ENCODE measurements at places on chromosomes 1 and 21.

DNA sequence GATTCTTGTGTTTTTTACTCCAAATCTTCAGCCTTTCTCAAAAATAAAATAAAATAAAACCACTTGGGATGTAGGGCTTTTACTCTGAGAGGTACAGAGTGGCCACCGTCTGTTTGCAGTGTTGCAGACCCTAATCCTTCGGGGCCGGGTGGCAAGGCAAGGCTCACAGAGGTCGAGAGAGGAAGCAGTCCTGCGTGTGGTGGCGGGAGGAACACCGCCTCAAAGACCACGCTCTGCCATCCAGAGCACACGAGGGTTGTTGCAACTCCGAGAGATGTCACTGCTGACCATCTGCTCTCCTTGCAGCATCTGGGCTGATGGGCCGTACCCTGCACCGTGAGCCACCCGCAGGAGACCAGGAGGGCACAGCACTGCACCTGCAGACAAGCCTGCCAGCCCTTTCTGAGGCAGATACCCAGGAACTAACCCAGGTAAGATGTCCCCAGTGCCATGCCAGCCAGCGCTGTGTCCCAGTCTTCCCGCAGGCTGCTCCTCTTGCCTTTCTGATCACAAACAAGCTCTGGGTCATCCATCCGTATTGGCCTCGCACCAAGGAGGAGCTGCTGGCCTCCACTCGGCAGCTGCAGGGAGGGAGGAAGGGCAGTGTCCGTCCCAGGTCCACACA lies 31.5 kb downstream of the SNAP47 start:
- no peak for DNase-seq

- no peak for DNase-seq
Measured at GRCh38 chr1:115815694-115816093, 25.2 kb downstream of the NHLH2 start.

GRCh38 chr21:33113131-33113530 lies 43.2 kb downstream of the OLIG1 start:
- DNase-seq = no peak

GRCh38 chr1:222653178-222653827 lies 35.4 kb downstream of the MIA3 start:
- no peak for DNase-seq

DNA sequence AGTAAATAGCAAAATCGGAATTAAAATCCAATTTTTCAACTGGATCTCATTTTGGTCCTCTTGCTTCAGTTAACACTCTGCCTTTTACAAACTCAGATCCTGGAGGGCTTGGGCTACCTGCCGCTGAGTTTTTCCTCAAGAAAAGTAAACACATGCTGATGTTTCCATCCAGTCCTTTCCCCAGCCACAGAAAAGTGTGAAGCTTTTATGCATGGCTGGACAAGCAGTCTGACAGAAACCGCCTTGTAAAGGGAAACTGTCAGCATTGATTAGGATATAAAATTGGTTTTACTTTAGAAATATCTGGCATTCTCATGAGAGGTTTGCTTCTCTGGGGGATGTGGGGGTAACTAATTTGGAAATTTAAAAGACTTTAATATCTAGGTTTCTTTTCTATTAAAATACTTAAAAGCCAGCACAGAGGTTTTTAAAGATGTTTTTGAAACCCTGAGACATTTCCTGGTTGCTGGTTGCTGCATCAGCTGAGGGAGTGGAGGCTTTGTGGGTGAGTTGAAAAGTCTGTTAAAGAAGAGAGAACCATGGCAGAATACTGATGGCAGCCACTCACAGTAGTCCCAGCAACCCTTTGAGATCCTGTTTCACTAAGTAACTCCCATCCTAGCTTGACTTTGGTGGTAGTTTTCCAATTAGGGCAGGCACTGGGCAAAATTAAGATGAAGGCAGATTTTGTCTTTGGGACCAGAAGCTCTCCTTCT lies 238.3 kb downstream of the PAPPA2 start:
- no peak for DNase-seq

GRCh38 chr1:78044796-78045562 lies 787 bp upstream of the GIPC2 start:
- no peak for DNase-seq

DNA sequence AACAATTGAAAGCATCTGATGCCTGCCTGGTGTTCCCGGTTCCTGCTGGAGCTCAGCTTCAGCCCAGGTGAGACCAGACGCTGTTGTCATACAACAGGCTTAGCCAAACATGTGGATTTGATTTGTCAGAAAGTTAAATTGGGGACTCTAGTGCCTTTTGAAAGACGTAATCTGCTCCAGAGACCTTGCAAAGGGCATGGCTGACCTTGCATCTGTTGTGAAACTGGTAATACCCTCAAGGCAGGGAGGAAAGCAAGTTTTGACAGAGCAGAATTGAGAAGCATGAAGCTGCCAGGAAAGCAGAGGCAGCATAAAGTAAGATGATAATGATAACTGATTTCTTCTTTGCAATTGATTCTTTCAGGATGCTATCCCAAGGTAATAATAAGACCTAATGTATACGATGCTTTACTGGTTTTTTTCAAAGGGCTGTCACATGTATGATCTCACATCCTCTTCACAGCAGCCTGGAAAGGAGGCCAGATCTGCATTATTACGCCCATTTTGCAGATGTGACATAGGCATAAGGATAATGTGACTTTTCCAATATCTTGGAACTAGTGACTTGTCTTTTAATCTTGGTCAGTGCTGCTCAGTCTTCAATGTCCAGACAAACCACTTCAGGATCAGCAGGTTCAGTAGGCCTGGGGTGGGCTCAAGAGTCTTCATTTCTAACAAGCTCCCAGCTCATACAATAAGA lies 24.7 kb upstream of the CNN3 start:
- no peak for DNase-seq

DNA sequence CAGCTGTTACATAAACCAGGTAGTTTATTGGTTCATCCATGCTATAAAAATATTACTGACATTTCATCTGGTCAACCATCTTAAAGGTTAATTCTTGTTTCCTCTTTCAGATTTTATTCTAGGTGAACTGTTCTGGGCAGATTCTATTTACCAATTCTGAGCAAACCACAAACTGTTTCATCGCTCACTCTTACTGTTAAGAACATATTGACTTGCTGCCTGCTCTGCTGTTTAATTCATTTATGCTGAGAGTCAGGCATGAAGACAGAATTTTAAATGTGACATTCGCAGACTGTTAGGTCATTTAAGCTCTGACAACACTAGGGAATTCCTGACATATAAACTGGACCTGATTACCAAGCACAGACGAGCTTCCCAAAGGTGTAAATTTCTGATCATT lies 98.3 kb downstream of the PIGK start:
- DNase-seq = no peak

DNA sequence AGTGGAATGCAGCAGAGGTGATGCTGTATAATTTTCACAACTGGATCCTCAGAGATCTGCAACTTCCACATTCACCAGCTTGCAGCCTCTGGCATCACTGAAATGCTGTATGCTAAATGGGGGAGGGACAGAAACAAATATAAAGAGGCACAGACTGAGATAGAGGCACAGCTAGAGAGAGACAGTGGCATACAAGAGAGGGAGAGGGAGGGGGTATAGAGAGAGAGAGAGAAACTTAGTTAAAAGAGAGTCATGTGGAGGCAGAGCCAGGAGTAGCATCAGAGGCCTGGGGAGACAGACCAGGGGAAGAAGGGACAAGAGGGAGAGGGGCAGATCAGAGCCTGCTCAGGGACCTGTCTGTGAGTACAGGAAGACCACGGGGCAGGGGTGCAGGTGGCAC lies 84.5 kb upstream of the GRIK3 start:
- no peak for DNase-seq

- DNase-seq = no peak
Measured at GRCh38 chr1:40344597-40344996, 27.5 kb upstream of the COL9A2 start.

DNA sequence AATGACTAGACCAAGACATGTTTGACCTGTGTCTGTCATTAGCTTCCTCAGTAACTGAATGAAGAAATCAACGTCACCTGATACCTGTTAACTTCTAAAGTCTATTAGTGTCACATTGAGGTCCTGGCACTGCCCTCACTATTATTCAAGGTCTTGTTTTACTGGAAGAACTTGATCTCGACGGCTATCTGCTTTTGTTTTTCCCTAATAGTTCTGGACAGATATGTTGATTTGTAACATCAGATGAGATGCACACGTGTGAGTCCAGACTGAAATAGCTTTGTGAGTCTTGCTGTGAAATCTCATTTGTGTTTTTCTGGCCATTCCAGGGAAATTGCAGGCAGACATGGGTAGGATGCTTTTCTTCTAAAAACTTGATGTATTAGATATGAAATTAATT lies 159.2 kb downstream of the RYR2 start:
- DNase-seq = no peak

DNA sequence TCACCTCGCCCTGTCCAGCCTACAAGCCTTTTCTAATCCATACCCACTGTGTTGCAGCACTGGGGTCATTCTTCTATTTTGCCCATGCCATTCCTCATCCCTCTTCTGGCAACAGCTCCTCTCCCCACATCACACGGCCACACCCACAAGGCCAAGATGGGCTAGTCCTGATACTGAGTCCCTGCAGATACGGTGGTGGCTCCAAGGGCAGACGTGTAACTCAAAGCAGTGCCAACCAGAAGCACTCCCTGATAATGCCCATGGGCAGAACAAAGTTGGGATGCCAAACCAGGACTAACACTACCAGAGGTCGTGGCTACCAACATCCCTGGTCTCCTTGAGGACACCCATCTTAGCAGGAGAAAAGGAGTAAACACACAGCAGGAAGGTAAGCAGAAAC lies 64.8 kb downstream of the APP start:
- DNase-seq = no peak

GRCh38 chr1:231139659-231140654 lies 21.9 kb upstream of the TRIM67 start:
- no peak for DNase-seq

- DNase-seq = no peak
Measured at GRCh38 chr1:157842939-157843338, 1.3 kb upstream of the CD5L start.
